Esophagus squamous epithelium (tissue), 5 donors: ENCODE measurements at places on chromosomes 5 and 9.
A peak's percentile ranks its signal among the peaks of the same experiment; 100 is the strongest.

GRCh38 chr5:1013948-1014301 lies 5.3 kb downstream of the NKD2 start:
- DNase-seq = no peak

DNA sequence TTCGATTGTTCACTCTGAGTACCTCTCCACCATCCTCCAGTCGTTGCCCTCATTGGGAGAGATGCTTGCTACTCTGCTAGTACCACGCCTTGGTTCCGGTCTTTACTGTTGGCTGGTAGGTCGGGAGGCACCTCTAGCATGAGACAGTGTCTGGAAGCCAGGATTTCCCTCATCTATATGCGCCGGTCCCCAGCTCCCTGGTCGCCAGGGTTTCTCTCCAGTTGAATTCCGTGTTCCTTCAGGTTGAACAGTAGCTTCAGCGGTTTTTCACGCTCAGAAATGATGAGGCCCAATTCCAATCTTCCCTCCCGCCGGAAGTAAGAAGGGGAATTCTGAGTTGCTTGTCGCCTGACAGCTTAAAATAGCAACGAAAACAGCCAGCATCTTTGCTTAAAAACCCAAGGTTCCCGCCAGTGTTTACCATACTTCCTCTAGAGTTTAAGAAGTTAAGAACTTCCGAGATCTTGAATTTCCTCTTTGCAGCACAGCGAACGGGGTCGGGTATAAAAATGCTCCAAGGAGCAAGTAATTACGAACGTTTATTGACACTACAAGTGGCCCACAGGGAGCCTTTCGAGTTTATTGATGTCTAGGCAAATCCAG lies 1.3 kb upstream of the ST8SIA4 start:
- peak; percentile 9 for DNase-seq

DNA sequence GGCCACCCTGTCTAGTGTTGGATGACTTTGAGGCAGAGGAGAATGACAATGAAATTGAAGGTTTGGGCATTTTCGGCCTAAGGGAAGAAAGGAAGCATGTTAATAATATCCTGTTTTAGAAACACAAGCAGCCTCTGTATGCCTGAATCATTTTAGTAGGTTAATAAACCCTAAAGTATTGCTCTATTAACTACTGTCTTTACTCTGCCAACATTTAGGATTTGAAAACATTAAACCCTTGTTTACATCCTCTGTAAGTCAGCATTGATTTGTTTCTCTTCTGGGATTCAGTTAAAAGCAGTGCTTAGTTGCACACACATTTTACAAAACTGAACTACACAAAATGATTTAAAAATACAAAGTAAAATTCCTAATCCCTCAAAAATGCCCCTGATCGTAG lies 358.9 kb downstream of the ARRDC3 start:
- no peak for DNase-seq

DNA sequence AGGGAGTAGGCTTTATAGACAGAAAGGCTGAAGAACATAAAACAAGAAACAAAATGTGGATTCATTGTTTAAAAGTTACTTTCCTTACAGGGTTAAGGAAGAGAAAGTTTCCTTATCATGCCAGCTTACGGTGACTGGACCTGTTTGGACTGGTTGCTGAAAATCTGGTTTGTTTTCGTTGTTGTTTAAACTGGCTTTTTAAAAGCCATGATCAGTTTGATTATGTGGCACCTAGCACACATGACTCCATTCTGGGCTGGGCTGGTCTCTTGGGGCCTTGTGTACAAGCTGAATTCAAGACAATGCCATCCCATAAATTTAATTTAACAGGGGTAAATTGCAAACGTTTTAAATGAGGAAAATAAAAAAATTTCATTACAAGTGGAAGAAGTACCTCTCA lies 18.4 kb upstream of the ZNF474 start:
- no peak for DNase-seq

- DNase-seq = no peak
These were observed 83.2 kb downstream of the FOXD1 start for GRCh38 chr5:73365301-73365853.

DNA sequence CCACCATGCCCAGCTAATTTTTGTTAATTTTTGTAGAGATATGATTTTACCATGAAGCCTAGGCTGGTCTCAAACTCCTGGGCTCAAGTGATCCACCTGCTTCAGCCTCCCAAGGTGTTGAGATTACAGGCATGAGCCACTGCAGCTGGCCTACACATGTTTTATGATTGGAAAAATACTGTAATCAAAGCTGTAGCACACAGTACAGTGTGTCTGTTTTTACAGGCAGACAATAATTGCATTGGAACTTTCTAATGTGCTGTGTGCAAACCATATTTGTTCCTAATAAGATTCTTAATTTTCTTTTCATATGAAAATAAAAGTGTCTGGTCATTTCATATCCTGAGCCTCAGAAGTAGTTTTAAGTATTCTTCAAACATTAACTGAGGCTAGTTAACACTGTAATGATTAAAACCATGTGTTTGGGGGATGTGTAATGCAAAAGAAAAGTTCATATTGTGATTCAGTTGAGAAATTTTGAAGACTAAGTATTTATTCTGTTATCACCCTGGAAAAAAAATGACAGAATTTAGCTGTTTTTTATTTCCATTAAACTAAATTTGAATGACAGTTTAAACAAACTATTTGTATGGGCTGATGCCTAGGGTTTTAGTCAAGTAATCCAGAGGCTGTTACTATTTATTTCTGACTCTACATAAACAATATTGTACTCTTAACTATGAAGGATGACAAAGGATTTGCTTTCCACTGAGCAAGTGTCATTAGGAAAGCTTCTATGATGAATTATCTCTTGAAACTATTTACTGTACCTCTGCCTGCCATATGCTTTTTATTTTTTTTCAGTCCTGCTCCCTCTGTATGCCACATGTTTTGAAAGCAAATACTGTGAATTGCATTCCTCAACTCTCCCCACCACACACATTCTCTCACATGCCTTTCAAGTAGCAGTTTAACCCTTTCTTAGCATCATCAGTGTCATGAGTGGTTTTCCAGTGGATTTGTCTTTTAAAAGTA lies 111.5 kb downstream of the MTREX start:
- DNase-seq = no peak

DNA sequence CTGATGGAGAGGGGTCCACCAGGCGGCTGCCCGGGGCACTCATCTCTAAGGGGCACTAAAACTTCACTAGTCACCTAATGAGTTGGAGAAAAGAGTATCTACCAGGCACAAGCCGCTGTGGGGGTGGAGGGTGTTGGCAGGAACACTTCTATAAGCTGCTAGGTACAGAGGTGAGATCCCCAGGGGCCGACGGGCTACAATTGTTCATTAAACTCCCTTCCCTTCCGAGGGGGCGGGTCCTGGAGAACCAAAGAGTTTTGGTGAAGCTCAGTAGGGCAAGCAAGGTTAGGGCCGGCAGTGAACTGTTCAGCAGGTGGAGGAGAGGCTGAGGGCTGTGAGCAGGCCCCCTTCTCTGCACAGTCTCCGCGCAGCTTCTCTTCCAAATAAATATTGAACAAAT lies 78.7 kb upstream of the ARAP3 start:
- DNase-seq = no peak

- DNase-seq = no peak
These were observed 249.5 kb downstream of the PRELID2 start for GRCh38 chr5:145585443-145586148.

DNA sequence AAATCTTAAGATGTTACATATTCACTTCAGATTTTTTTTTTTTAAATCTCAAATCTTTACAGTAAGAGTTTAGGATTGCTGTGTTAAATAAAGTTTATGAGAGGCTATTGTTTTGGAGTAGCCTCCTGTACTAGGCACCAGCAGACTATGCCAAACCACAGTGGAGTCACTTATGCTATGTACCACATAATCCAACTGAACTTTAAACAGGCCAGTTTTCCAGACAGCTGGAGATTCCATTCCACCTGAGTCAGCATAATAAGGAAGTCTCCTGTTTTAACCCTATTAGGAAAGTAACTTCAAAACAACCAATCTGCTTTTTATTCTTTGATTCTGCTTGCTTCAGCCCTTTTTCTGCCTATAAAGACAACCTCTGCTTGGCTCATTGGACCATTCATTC lies 205.2 kb downstream of the CSNK1G3 start:
- DNase-seq = no peak

- DNase-seq = no peak
These were observed 107.5 kb downstream of the GALNT10 start for GRCh38 chr5:154298065-154298464.

DNA sequence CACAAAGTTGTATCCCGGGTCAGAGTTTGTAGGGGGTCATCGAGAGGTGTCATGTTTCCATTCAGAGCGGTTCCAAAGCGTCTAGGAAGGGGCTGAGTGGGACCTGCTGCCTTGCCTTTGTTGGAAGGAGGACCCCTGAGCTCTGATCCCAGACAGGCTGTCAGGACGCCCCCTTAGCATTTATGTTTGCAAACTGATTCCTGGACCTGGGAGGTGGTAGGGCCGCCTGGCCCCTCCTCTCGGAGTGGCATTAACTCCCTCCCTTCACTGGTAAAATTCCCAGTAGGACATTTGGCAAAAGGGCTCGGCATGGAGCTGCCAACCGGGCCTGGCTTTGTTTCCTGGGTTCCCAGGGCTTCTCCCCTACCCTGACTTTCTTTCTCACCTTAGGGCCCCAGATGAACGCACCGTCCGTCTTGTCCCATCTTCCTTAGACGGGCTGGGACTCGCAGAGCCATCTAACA lies 2.5 kb downstream of the JADE2 start:
- DNase-seq = no peak

DNA sequence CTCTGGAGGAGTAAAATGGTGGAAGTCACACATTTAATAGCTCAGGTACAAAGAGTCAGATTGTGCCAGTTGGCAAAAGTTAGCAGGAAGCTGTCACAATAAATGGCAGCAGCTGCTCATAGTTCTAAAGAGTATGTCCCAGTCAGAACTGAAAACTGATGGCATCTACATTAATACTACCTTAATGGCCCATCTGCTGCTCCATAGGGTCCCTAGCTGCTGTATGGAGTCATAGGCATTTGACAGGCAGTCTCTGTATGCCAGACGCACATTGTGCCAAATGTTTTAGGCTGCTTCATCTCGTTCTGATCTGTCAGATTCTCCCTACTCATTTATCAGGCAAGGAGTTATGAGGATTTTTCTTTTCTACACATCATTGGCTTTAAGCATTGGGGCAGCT lies 515.8 kb upstream of the ARRDC3 start:
- DNase-seq = no peak

DNA sequence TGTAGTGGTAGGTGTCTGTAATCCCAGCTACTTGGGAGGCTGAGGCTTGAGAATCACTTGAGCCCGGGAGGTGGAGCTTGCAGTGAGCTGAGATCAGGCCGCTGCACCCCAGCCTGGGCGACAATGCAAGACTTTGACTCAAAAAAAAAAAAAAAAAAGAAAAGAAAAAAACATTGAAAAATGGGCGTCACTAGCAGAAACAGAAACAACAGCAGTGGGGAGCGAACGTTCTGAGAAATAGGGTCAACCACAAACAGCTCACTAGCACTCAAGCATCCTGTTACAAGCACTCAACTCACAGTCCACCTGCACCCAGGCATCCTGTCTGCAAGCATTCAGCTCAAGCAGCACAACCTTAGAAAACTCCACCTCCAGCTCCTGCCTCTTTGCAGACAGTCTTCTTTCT lies 17.2 kb downstream of the TRIM14 start:
- DNase-seq = peak; percentile 34

GRCh38 chr5:89299998-89300397 lies 417.0 kb upstream of the MEF2C start:
- no peak for DNase-seq

- DNase-seq = no peak
These were observed 29.5 kb upstream of the SMAD5 start for GRCh38 chr5:136103118-136103517.
